ENCODE measurements at places on chromosomes 2 and 18. TPM values are rescaled to one million over a fixed set of nuclear protein-coding genes. Genes with fewer than 3 reads are reported as not detected.

GRCh38 chr18:8615397-8616027 is 6.3 kb downstream of the RAB12 start:
- DNase-seq: no peak

LAMA1 gene
- total RNA-seq: 0.48 TPM

GRCh38 chr2:215416656-215417055 is 19.2 kb downstream of the FN1 start:
- no peak for DNase-seq

VWC2L gene
- total RNA-seq: 0.15 TPM

TUBB8B gene
- not detected for total RNA-seq

Data from breast epithelium (tissue), 4 donors.